ENCODE measurements at places on chromosomes 5 and 9.

GRCh38 chr5:71836559-71837112 lies 117.6 kb downstream of the CARTPT start:
- DNase-seq = no peak

- DNase-seq = peak; percentile 21
Observed at GRCh38 chr5:78638423-78638822, 10.1 kb downstream of the LHFPL2 start.

DNA sequence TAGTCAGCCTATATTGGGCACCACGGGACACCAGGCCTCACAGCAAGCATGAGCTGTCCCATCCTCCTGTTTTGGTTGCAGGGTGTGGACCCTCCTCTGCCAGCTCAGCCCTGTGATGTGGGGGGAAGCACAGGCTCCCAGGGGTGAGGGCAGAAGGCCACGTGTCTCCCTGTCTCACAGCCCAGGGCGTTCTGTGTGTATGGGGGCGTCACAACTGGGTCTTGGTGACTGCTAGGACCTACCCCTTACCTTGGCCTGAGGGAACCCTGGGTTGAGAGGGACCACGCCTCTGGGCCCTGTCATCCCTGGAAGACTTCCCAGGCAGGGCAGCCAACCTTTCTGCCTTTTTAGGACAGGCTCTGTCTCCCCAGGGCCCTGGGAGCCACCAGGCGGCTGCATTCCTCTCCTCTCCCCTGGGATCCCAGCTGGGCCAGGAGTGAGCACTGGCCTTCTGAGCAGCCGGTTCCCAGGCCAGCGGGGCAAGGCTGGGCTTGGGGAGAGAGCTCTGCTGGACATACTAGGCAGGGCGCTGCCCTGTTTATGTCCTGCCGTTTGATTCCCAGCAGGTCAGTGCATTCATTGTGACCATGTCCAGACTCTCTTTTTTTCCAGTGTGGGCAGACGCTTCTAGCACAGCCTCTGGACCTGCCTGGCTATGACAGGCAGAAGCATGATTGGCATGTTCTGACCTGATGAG lies 97.4 kb downstream of the DAB2IP start:
- DNase-seq = no peak

- DNase-seq = no peak
Observed at GRCh38 chr5:177494346-177495195, 2.8 kb downstream of the PDLIM7 start.

DNA sequence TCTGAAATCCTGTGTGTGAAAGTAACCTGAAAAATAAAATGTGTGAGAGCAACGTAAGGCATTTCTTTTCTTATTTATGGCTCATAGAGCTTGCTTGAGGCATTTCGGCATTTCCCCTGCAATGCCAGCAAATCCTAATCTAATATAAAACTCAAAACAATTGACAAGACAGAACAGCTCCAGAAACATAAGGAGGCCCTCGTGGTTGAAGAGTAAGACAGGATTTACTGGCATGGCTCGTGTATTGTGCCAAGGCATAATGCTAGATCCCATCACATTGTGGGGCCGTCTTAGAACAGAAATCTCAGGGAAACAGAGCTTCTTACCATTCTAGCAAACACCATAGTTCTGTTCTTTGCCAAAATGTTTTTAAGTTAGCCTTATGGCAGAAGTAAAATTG lies 166.2 kb downstream of the NTRK2 start:
- DNase-seq = no peak

- no peak for DNase-seq
Observed at GRCh38 chr9:132163457-132163875, 1.6 kb downstream of the NTNG2 start.

- no peak for DNase-seq
Observed at GRCh38 chr9:69965416-69966145, 78.1 kb upstream of the MAMDC2 start.

DNA sequence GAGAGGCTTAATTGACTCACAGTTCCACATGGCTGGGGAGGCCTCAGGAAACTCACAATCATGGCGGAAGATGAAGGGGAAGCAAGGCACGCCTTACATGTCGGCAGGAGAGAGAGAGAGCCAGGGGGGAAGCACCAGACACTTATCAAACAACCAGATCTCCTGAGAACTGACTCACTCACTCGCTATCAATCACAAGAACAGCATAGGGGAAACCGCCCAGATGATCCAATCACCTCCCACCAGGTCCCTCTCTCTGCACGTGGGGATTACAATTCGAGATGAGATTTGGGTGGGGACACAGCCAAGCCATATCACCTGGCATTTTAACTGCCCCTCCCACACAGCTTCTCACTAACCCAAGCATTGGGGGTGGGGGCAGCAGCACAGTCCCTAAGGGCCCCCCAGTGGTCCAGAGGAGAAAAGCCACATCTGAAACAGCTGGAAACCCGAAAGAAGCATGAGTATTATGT lies 76.1 kb upstream of the ASS1 start:
- DNase-seq = no peak

- no peak for DNase-seq
Observed at GRCh38 chr5:445591-445990, 2.6 kb downstream of the EXOC3 start.

DNA sequence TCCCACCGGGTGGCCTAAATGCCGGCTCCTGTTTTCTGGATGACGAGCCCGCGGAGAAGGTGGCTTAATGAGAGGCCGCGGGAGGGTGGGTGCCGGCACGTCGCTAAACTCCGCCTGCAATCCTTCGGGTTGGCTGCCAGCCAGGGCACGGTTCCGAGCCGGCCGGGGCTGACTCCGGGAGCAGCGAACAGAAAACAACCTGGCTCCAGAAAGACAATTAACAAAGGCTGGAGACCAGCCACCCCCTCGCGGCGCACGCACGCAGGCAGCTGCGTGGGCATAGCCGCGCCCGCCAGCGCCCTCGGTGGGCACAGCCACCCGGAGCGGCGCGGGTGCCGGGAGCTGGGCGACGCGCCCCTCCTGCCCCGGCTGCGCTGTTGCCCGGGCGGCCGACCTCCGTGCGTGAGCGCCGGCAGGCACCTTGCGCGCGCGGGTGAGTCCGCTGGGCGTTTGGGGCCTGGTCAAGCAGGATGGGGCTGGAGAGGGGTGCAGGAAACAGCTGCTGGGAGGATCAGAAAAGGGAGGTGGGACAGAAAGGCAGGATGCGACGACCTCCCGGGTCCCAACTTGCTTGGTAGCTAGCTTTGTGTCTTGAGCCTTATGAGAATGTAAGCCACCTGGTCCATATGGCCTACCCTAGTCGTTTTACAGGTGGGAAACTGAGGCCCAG lies at the start of gene ARHGEF37:
Gene ARHGEF37, plus strand, starts transcription at position 307 of the 670 bp plus-strand sequence. CDS start 16,272 bp downstream, outside the sequence.
- DNase-seq = peak; percentile 75

Measured in hippocampal formation (tissue), 2 donors.